ENCODE measurements at places on chromosomes 1 and 21.

DNA sequence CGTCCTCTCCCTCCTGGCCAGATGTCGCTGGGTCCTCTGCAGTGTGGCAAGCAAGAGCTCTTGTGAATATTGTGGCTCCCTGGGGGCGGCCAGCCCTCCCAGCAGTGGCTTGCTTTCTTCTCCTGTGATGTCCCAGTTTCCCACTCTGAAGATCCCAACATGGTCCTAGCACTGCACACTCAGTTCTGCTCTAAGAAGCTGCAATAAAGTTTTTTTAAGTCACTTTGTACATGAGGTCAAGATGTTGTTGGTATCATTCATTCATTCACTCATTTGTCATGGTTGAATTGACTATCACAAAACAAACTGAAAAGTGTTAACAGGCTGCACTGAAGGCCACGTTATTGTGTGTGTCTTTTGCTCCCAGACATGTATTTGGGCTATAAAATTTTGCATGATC is 8.2 kb upstream of the PADI6 start:
- DNase-seq, result no peak

DNA sequence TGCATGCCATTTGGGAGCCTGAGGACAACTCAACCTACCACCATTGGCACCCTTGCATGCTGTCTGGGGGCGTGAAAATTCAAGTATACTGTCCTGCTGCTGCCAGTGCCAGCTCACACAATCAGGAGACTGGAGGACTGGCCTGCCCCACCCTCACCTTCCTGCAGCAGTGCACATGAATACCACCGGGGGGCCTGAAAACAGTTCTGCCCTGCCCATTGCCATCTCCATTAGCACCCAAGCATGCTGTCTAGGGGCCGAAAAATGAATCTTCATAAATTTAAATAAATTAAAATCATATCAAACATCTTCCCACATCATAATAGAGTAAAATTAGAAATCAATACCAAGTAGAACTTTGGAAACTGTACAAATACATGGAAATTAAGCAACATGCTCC is 322.1 kb upstream of the TMPRSS15 start:
- DNase-seq, result no peak

- DNase-seq, result no peak
Measured at GRCh38 chr1:8097908-8098307, 71.8 kb upstream of the ERRFI1 start.

DNA sequence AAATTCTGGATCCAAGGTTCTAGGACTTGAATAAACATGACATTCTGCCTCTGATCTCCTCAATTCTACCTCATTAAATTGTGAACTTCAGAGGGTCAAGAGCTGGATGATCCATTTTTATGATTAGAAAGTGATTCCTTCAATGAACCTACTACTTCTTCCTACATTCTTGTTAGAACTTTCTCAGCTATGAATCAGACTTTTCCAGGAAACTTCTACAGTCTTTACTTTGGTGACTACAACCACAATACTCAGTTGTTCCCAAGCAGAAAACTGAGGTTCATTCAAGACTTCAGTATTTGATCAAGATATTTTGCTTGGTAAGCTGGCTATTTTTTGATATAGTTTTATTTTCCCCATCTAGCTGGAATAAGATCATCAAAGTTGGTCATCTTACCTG is 51.4 kb downstream of the CDC7 start:
- DNase-seq, result no peak

- no peak for DNase-seq
Measured at GRCh38 chr21:31107871-31108270, 69.6 kb upstream of the KRTAP19-8 start.

GRCh38 chr1:171935086-171935485 is 93.8 kb downstream of the DNM3 start:
- no peak for DNase-seq

GRCh38 chr1:107557095-107557494 is 407.9 kb downstream of the VAV3 start:
- DNase-seq, result no peak

- DNase-seq, result no peak
Measured at GRCh38 chr1:167100730-167101129, 6.9 kb downstream of the STYXL2 start.

DNA sequence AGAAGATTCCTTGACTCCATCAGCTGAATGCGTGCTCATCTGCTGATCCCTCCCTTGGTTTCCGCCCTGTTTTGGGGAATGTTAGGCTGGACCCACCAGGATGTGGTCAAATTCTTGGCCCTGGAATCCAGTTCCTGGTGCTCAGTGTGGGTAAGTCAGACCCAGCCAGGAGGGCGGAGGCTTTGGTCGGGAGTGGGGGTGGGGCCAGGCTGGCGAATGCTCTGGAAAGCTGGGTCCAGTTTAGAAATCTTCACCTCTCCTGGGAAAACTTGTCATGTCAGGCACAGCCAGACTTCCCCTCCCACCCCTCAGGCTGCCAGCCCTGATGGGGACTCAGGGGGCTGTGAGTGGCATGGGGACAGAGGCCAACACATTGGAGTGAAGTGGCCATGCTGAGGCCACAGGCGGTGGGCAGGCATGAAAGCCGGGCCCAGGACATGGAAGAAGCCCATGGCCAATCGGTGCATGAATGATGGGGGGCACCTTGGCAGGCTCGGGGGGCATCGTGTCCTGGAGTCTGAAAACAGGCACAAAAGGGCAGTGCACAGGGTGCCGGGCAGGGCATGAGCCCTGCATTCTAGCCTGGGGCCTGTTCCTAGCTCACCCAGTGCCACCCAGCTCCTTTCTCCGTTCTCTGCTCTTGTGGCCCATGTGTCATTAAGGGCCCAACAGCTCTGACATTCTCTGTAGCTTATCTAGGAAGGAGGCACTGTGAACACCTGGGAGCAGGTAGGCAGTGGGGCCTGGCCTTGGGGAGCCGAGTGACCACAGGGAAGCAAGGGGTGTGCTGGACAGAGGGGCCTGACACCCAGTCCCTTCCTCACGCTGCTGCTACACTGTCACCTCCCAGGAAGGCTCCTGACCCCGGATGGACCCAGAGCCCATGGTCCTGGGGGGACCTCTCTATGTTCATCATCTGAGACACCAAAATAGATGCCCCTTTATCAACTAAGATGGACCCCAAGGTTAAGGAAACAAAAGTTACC is 14.6 kb upstream of the PADI1 start:
- no peak for DNase-seq
